ENCODE measurements at places on chromosomes 7 and 10.
A peak's percentile ranks its signal among the peaks of the same experiment; 100 is the strongest.

GRCh38 chr7:135177028-135177696 lies 6.7 kb upstream of the CYREN start:
- H3K27ac ChIP-seq: peak overlapping the region; percentile 97
- no peaks in the 10 kb centered on the region for H3K27me3 ChIP-seq
- peaks cover 44% of the 10 kb centered on the region for H3K36me3 ChIP-seq
- peak; percentile 83 for DNase-seq
- peaks cover 27% of the 10 kb centered on the region for H3K4me1 ChIP-seq

GRCh38 chr7:90817151-90817550 lies 221.0 kb downstream of the CDK14 start:
- H3K36me3 ChIP-seq: no peaks in the 10 kb centered on the region
- no peak for DNase-seq
- H3K4me1 ChIP-seq: peaks cover 16% of the 10 kb centered on the region
- no peaks in the 10 kb centered on the region for H3K27me3 ChIP-seq

- peaks cover 17% of the 10 kb centered on the region for H3K36me3 ChIP-seq
- DNase-seq: no peak
- H3K27ac ChIP-seq: no peak overlapping the region
- no peaks in the 10 kb centered on the region for H3K27me3 ChIP-seq
- H3K4me3 ChIP-seq: no peak overlapping the region
Observed at GRCh38 chr7:74355091-74355490, 65.9 kb downstream of the CLIP2 start.

DNA sequence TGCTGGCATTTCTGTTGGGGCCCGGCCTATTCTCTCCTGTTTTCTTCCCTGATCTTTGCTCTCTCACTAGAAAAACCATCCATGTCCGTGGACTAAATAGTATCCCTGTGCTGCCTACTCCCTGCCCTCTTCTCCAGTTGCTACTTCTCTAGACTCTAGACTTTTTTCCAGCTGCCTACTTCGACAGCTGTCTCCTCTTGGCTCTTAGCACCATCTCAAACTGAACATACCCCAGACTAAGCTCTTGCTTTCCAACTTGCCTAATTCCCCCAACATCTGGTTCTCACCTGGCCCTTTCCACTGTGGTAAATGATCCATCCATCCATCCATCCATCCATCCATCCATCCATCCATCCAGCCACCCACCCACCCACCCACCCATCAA lies 19.5 kb downstream of the ADCYAP1R1 start:
- no peaks in the 10 kb centered on the region for H3K27me3 ChIP-seq
- H3K36me3 ChIP-seq: no peaks in the 10 kb centered on the region
- no peak for DNase-seq
- no peak overlapping the region for H3K27ac ChIP-seq
- no peak overlapping the region for H3K4me3 ChIP-seq

DNA sequence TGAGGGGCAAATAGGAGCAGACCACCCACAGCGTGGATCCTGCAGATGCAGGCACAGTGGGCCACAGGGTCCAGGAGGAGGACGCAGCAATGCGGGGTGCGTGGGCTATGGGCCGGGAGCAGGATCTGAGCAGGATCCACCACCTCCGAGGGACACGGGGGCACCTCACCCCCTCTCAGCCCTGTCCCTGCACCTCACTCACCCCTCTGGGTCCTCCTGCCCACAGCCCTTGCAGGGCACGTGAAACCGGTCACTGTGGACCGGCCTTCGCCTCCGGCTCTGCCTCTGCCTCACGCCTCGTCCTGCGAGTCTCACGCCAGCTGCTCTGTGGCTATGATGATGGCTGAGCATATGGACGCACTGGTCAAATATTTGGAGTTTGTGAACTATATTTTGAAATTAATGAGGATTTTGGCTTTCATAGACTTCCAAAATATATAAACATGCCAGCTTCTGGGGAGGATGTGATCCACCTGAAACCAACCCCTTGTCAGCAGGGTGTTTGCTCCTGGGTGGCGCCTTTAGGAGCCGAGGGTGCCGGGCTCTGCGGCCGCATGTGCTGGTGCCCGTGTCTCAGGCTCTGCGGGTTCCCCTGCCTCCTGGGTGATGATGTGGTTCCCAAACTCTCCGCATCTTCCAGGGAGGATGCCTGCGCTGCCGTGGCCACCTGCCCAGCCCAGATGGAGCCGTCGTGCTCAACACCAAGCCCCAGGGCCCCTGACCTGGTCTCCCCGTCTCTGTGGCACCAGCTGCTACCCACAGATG lies 11.3 kb upstream of the ADGRA1 start:
- no peaks in the 10 kb centered on the region for H3K27me3 ChIP-seq
- DNase-seq: no peak
- no peaks in the 10 kb centered on the region for H3K36me3 ChIP-seq
- no peak overlapping the region for H3K4me3 ChIP-seq

DNA sequence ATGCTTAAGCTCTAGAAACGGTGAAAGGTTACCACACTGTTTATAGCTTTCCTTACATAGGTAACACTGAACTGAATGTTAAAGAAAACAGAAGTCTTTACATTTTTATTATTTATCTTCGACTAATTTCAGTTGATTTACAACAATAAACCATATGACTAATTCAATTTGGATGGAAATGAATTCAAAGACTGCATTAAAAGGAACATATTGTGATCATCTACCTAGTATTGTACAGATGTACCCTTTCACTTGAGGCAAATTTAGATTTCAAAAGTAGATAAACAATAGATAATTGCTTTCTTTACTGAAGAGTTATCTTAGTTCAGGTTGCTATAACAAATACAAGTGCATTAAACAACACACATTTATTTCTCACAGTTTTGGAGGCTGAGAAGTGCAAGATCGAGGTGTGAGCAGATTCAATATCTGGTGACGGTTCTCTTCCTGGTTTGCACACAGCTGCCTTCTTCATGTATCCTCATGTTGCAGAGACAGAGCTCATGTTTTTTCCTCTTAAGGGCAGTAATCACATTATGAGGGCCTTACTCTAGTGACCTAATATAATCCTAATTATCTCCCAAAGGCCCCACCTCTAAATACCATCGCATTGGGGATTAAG lies 15.0 kb upstream of the ARMC3 start:
- DNase-seq: no peak
- no peaks in the 10 kb centered on the region for H3K27me3 ChIP-seq
- H3K36me3 ChIP-seq: no peaks in the 10 kb centered on the region
- H3K4me1 ChIP-seq: no peaks in the 10 kb centered on the region
- no peak overlapping the region for H3K4me3 ChIP-seq

DNA sequence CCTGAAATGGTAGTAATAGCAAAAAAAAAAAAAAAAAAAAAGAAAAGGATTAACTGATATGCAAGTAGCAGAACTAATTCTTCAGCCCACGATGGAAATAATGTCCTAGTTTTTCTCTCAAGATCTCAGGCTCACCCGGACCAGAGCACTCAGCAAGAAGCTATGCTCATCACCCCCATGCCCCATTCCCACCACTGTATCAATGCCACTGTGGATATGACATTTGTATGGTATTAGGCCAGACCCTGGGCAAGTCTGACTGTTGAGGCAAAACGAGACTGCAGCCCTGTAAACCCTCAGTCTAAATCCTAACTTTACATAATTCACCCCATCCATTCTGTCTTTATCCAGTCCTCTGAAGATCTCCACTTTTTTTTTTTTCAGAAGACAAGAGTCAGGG lies 186.1 kb upstream of the KLF14 start:
- peaks cover 12% of the 10 kb centered on the region for H3K36me3 ChIP-seq
- H3K27ac ChIP-seq: peak overlapping the region; percentile 100
- no peaks in the 10 kb centered on the region for H3K27me3 ChIP-seq
- H3K4me3 ChIP-seq: no peak overlapping the region
- H3K4me1 ChIP-seq: peaks cover 45% of the 10 kb centered on the region
- DNase-seq: no peak

DNA sequence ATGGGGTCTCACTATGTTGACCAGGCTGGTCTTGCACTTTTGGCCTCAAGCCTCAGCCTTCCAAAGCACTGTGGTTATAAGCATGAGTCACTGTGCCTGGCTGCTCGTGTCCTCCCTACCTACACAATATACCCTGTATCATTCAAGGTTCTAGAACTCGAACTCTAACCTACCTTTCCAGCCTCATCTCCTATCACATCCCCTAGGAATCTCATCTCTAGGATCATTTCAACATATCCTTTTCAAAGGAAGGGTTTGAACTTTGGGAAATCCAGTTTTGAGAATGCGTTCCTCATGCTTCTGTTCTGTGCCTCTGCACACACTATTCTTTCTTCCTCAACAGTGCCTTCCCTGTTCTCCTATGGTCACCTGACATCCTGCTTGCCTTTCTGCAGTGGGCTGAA lies 87.8 kb upstream of the RHEB start:
- H3K36me3 ChIP-seq: peaks cover 6% of the 10 kb centered on the region
- no peaks in the 10 kb centered on the region for H3K27me3 ChIP-seq
- H3K4me1 ChIP-seq: peaks cover 26% of the 10 kb centered on the region
- no peak for DNase-seq

DNA sequence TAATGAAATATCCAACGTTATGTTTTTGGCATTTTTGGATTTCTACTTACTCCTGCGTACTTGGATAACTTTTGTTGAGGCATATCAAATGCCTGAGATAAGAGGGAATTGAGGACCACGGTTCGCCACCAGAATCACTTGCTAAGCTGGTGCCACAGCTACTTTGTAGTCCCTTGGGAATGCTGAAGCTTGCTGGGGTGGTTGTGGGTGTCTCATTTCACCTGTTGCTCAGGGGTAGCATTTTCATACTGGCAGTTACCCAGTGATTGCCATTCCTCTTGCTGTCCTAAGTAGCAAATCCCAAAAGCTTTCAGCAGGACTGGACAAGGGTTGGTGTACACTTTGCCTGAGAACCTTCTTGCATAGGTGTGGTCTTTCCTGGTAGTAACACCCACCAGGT lies 75.2 kb downstream of the CREB5 start:
- H3K36me3 ChIP-seq: no peaks in the 10 kb centered on the region
- no peaks in the 10 kb centered on the region for H3K4me1 ChIP-seq
- no peak for DNase-seq
- no peak overlapping the region for H3K4me3 ChIP-seq

DNA sequence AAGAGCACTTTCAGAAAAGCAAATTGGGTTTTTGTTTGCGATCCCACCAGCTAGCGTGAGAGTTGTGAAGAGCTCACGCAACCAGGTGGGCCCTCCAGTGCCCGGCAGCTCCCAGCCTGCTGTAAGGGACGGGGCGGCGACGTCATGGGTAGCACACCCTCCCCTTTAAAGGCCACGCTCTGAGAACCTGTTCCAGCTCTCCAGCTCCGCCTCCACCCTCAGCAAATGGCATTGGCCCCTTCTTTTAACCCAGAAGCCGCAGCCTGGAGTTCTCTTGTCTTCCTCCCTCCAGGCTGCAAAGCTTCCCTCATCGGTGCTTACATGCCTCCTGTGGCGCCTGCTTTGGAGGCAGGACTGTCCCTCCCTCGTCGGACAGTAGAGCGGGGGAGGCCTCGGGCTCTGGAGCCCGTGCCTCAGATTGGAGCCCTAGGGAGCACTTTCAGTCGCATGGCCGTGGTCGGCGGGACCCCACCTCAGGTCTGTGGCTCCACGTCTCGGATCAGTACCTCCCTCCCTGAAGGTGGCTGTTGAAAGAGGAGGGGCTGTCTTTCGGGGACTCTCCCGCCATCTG lies 32.9 kb downstream of the WIPI2 start:
- peak; percentile 54 for DNase-seq
- no peak overlapping the region for H3K27ac ChIP-seq
- H3K4me3 ChIP-seq: no peak overlapping the region

DNA sequence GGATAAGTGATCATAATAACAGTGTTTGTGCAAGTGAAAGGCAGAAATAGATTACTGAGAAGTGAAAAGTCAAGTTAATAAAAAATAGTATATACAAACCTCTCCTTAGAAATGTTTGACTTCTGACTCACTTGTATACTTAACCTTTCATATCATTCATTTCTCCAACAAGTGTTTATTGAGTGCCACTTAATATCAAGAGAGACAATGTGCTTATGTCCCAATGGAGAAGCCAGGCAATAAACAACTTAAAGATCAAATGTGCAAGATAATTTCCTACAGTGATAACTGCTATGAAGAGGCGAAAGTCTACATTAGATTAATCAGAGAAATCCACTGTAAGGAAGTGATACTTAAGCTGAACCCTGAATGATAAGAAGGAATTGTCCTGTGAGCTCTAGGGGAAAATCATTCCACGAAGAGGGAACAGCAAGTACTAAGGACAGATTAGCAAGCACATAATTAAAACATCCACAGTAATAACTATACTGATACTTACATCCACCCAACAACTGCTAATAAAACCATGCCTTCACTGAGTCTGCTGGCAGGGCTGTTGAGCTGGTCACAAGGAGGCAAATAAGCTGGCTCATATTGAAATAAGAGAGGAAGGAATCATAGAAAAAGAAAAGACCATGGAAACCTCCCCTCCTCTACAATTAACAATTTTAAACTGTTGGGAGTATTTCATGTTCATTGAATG lies 203.5 kb downstream of the CTNNA3 start:
- H3K4me1 ChIP-seq: no peaks in the 10 kb centered on the region
- H3K4me3 ChIP-seq: no peak overlapping the region
- no peak for DNase-seq
- no peak overlapping the region for H3K27ac ChIP-seq
- H3K27me3 ChIP-seq: no peaks in the 10 kb centered on the region
- no peaks in the 10 kb centered on the region for H3K36me3 ChIP-seq

DNA sequence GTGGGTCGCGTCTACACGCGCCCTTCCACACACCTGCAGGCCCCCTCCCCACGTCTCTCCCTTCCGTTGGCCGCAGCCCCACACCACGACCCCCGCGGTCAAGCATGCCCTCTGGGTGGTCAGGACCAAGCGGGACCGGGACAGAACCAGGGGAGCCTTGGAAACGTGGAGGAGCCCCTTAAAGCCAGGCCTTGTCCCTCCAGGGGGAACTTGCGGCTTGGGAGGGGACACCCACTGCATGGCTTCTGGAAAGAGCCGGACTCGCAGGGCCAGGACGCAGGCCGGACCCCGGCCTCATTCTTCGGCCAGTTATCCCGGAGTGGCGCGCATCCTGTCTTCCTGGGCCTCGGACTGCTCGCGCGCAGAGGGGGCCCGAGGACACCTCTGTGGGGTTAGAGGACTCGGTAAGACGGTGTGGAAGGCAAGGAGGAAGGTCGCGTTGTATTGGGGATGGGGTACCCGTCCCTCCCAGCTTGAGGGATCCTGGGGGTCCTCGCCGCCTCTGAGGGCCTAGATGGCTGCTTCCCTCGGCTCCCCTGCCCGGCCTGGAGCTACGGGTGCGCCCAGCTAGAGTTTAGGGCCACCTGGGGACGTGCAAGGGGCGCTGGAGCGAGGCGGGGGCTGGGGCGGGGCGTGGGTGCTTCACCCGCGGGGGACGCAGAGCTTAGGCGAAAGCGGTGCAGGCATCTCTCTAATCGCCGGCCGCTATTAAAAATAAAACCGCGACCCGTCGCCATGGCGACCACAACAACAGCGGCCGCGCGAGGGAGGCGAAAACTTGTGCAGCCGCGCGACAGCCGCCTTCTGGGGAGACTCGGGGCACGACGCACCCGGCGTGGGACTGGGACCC lies 1.8 kb upstream of the PDGFA start:
- no peaks in the 10 kb centered on the region for H3K27me3 ChIP-seq
- no peak overlapping the region for H3K27ac ChIP-seq
- no peak for DNase-seq
- H3K36me3 ChIP-seq: no peaks in the 10 kb centered on the region
- peak overlapping the region; percentile 23 for H3K4me3 ChIP-seq
- H3K4me1 ChIP-seq: peaks cover 11% of the 10 kb centered on the region

Data from RWPE2 (cell line).